ENCODE measurements at places on chromosomes 16 and 17.

DNA sequence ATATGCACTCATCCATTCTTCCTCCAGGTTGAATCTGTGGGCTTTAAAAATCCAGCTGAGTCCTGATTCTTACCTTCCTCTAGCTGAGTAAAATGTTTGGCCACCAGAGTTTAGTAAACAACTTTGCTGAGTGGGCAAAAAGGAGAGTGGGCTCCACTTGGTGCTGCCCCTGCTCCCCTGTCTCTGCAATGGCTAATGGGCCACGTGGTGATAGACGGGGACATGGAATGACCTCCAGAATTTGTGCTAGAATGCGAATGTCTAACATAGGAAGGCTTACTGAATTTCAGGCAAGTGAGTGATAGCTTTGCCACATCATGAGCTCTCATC, 137.3 kb upstream of the CES5A start:
- DNase-seq = no peak

DNA sequence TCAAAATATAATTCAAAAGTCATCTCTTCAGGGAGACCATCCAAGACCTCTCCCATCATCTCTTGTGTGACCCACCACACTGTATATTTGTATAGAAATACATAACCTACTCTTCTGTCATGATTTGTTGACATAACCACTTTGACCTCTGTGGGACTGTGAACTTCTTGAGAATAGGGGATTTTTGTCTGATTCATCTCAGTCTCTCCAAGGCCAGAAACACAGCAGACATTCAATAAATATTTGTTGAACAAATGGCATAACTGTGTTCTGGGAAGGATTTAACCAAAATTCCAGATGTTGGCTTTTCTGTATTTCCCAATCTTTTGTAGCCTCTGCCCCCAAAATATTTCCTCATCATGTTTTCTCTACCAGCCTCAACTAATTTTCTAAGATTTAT, 169.7 kb downstream of the CDH11 start:
- no peak for DNase-seq

GRCh38 chr16:4016658-4017057, 99.6 kb downstream of the ADCY9 start:
- DNase-seq = no peak

DNA sequence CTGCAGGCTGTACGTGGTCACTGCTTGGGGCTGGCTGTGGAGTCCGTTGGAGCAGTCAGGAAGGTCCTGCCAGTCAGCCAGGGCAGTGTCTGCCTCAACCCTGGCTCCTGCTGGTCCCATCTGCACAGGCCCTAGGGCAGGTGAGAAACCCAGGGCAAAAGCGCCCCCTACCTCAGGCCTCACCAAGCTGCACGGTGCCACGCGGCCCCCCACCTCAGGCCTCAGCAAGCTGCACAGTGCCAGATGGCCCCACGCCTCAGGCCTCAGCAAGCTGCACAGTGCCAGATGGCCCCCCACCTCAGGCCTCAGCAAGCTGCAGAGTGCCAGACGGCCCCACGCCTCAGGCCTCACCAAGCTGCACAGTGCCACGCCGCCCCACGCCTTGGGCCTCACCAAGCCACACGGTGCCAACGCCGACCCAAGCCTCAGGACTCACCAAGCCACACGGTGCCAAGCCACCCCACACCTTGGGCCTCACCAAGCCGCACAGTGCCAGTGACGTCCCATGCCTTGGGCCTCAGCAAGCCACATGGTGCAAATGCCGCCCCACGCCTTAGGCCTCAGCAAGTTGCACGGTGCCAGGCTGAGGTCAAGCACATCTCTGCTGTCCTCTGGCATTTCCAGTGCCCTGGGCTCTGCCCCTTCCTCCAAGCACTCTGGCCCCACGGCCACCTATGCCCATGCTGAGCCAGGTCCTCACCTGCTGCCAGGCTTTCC, 5.5 kb downstream of the TMEM204 start:
- DNase-seq = peak; percentile 89

- DNase-seq = no peak
These were observed 139.3 kb upstream of the IRX3 start for GRCh38 chr16:54425681-54426552.

- no peak for DNase-seq
These were observed 79.6 kb upstream of the CDH11 start for GRCh38 chr16:65201511-65201910.

GRCh38 chr16:53542283-53542682, 39.3 kb upstream of the AKTIP start:
- DNase-seq = no peak

DNA sequence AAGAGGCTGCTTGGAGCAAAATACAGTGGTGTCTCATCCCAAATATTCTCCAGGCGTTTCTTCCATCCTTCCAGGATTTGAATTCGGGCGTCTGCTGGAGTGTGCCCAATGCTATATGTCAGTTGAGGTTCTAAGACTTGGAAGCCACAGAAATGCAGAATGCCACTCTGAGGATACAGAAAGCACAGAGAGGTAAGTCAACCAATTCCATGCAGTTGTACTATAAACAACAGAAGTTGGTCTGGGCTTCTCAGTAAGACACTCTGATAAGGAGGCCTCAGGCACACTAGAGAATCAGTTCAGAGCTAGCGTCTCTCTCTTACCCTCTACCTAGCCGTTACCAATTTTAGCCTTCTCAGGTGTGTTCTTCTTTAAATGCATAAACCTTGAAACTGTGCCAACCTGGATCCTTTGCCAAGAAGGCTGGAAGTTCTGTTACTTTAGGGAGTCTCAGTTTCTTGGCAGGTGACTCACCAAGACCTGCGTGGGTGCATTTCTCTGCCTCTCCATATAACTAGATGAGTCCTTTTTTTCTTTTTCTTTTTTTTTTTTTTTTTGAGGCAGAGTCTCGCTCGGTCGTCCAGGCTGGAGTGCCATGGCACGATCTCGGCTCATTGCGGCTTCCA, 15.1 kb downstream of the NQO1 start:
- no peak for DNase-seq

GRCh38 chr17:55620023-55620422, 102.6 kb downstream of the TMEM100 start:
- DNase-seq = no peak

DNA sequence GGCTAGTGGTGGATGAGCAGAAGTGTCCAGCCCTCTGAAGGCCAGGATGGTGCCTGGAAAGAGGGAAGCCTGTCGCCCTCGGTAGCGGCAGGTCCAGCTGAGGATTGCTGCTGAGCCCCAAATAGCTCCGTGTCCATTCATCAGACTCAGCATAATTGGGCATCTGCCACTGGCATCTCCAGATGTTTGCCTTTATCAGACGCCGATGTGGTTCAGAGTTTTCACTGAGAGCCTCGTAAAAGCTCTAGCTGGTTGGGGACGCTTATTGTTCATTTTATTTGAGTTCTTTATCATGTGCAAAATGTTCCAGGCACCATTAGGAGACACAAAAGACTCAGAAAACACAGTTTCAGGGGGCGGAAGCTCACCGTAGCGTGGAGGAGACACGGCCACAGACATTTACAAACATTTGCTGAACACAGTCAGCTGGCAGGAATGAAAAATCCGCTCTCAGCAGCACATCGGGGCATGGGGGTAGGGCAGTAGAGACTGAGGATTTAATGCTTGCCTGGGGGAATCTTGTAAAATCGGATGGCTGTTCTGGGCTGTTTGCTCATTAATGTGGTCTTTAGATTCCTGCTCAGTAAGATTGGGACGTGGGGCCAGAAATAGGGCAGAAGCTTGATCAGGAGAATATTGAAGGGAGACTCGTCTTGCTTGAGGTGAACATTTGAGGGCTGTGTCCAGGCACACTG, 41.7 kb downstream of the SMPD3 start:
- no peak for DNase-seq

GRCh38 chr16:80066805-80067580, 466.5 kb upstream of the MAF start:
- DNase-seq = no peak

GRCh38 chr17:9509236-9509816, 66.3 kb downstream of the STX8 start:
- DNase-seq = no peak

DNA sequence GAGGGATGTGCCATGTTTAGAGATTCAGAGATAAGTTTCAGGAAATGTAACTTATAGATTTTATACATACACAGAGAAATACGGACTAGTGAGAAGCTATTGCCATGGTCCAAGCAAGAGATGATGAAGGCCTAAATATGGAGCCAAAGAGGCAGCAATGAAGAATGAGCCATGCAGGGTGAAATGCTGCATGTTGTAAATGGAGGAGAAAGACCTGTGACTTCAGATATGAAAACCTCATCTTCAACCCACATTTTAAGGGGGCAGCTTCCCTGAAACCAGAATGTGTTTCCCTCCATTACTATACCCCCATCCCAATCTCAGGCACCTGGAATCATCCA, 2.9 kb downstream of the CCL2 start:
- DNase-seq = no peak

DNA sequence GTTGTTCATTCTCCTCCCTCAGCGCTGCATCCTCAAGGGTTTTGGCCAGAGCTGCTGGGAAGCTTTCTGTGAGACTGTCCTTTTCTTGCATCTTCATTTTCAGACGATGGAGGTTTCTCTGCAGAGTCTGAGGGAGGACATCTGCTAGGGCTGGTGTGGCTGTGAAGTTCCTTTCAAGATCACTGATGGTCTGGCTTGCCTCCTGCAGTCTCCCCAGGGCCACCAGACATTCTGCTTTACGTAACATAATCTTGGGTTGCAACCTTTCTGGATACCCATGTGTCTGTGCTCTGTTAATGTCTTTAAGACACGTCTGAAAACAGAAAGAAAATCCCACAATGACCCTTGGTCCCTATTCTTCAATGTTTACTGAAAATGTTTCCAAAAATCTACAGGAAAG, 29.0 kb downstream of the SMYD4 start:
- DNase-seq = no peak

DNA sequence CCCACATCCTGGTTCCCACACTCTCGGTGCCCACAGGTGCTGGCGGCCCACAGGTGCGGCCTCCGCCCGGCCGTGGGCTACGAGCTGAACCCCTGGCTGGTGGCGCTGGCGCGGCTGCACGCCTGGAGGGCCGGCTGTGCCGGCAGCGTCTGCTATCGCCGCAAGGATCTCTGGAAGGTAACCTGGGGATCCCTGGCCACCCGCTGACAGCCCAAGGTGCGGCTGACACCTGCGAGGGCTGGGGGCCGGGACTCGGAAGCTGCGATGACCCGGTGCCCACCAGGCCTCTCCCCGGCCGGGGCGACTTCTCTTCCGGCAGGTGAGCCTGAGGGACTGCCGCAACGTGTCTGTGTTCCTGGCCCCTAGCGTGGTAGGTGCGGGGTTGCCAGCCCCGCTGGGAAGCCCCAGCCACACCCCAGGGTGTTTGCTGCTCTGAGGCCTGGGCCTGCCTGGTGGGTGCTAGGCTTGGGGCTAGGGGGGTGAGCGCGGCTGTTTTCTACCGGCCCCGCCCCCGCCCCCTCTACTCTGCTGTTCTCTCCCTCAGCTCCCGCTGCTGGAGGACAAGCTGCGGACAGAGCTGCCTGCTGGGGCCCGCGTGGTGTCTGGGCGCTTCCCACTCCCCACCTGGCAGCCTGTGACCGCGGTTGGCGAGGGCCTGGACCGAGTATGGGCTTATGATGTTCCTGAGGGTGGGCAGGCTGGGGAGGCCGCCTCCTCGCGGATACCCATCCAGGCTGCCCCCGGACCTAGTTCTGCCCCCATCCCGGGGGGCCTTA, 1.0 kb downstream of the ANTKMT start:
- DNase-seq = no peak

GRCh38 chr16:87407511-87408112, 15.5 kb downstream of the MAP1LC3B start:
- DNase-seq = no peak

GRCh38 chr17:76570877-76571471, 14.7 kb downstream of the ST6GALNAC2 start:
- DNase-seq = no peak

DNA sequence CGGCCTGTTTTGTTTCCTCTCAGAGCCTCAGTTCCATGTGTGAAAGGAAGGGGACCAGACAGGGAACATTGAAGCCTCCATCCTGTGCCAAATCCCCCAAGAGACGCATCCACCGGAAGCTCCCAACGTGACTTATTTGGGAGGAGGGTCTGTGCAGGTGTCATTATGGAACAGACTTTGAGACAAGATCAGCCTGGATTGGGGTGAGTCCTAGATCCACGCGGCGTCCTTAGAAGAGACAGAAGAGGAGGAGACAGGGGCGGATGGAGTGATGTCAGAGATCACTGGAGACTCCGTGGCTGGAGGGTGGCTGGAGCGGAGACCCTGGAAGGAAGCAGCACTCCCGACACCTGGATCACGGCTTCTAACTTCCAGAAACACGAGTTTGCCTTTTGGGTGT, 80.0 kb downstream of the KLHDC4 start:
- DNase-seq = no peak

DNA sequence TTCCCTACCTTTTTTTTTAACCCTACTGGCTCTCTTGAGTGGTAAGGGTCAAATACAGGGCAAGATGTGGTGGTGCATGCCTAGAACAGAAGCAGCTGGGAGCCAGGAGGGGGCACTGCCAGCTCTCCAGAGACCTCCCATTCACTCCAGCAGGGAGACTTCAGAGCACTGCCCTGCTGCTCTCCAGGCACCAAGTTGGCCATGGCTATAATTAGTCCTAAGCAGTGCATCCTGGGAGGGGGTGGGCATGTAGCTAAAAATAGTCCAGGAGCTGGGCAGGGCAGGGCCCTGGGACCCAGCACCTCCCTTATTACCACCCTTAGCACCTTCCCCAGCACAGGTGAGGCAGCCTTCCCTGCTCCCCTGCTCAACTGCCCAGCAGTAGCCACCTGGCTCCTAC, 3.5 kb downstream of the CORO6 start:
- peak; percentile 22 for DNase-seq

GRCh38 chr17:75753514-75754377, 11.2 kb downstream of the GALK1 start:
- no peak for DNase-seq

DNA sequence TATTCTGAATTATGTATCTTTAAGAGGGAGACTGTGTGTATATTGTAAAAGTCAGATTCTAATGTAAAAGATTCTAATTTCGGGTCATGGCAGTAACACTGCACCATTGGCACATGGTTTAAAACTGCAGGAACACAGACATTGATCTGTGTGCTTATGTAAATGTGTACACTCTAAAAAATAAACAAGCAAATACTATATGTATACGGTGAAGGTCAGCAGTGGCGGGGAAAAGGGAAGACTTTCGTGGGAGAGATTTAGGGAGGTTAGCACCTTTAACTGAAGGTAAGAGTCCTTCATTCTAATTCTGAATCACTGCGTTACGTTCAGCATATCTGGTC, 157.8 kb upstream of the FAM20A start:
- no peak for DNase-seq

- no peak for DNase-seq
These were observed 17.1 kb downstream of the PMP22 start for GRCh38 chr17:15247891-15248529.

- no peak for DNase-seq
These were observed 4.7 kb downstream of the CDC42EP4 start for GRCh38 chr17:73307130-73307529.

GRCh38 chr17:51601622-51602261, 341.4 kb downstream of the UTP18 start:
- DNase-seq = no peak
